ENCODE measurements at places on chromosomes 5 and 9. TPM values are rescaled to one million over a fixed set of nuclear protein-coding genes. Genes with fewer than 3 reads are reported as not detected.

PPIC gene
- total RNA-seq, result 36.8 TPM

C9orf153 gene
- not detected for total RNA-seq

UBLCP1 gene
- 31.5 TPM for total RNA-seq

AK3 gene
- total RNA-seq, result 62.7 TPM

ADAMTS13 gene
- total RNA-seq, result 4.0 TPM

CMYA5 gene
- total RNA-seq, result 0.26 TPM

PCDHB16 gene
- total RNA-seq, result 0.13 TPM

PKD2L2 gene
- not detected for total RNA-seq

GPR151 gene
- not detected for total RNA-seq
